Naive thymus-derived CD8-positive, alpha-beta T cell (primary cell): ENCODE measurements at places on chromosomes 1 and 21.

- no peak overlapping the region for H3K27ac ChIP-seq
- H3K4me3 ChIP-seq: no peak overlapping the region
- no peak for DNase-seq
- H3K27me3 ChIP-seq: no peaks in the 10 kb centered on the region
Observed at GRCh38 chr1:25255706-25256577, 8.7 kb upstream of the RSRP1 start.

- H3K27ac ChIP-seq: peak overlapping the region; percentile 71
- H3K4me3 ChIP-seq: no peak overlapping the region
- H3K27me3 ChIP-seq: no peaks in the 10 kb centered on the region
- H3K36me3 ChIP-seq: peaks cover 17% of the 10 kb centered on the region
Observed at GRCh38 chr1:11291049-11291448, 18.1 kb downstream of the UBIAD1 start.

DNA sequence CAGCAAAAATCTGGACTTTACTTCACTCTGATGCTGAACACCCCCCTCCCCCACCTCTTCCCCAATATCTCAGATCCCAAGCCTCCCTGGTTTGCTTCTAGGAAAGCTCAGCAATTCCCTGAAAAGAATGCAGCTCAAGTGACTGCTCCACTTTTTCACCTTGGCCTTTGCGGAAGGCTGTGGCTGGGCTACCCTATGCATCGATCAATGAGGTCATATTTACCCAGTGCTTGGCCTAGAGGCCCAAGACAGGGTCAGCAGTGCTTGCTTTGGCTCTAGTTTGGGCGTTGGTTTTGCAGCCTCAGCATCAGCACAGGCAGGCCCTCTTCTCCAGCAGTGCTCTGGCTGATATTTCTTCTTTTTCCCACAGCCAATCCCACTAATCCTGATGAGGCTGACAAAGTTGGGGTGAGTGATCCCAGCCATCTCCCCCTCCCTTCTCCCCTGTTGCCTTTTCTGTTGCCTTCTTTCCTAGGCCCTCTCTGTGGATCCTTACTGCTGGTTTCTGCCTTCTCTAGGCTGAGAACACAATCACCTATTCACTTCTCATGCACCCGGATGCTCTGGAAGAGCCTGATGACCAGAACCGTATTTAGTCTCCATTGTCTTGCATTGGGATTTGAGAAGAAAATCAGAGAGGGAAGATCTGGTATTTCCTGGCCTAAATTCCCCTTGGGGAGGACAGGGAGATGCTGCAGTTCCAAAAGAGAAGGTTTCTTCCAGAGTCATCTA is 14.2 kb downstream of the FCGR2B start:
- no peaks in the 10 kb centered on the region for H3K27me3 ChIP-seq
- no peaks in the 10 kb centered on the region for H3K4me1 ChIP-seq
- no peak overlapping the region for H3K4me3 ChIP-seq
- H3K27ac ChIP-seq: no peak overlapping the region
- no peak for DNase-seq
- no peaks in the 10 kb centered on the region for H3K36me3 ChIP-seq

DNA sequence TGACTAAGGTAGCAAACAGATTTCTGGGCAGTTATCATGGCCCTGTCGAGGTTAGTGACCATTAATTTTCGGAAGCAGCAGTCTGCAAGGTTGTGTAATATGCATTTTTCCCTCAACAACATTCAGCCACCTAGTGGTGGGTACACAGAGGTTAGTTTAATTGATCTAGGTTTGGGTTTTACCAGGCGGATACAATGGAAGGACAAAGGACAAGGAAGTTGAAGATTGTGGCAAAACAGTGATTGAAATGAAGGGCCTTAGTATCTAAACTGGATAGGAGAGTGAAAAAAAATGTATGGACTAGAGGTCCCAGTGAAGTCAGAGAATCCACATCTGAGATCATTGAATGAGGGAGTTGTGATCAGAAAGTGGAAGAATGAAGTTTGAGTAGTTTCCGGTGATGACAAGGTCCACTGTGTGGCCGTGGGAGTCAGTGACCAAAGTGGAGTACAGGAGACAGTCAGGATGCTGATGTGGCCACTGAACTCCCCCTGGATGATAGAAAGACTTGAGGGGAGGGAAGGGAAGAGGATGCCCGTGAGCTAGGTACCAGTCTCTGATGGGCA is 2.8 kb downstream of the ARMH1 start:
- no peaks in the 10 kb centered on the region for H3K36me3 ChIP-seq
- H3K27ac ChIP-seq: no peak overlapping the region
- peaks cover 7% of the 10 kb centered on the region for H3K4me1 ChIP-seq
- no peak overlapping the region for H3K4me3 ChIP-seq

DNA sequence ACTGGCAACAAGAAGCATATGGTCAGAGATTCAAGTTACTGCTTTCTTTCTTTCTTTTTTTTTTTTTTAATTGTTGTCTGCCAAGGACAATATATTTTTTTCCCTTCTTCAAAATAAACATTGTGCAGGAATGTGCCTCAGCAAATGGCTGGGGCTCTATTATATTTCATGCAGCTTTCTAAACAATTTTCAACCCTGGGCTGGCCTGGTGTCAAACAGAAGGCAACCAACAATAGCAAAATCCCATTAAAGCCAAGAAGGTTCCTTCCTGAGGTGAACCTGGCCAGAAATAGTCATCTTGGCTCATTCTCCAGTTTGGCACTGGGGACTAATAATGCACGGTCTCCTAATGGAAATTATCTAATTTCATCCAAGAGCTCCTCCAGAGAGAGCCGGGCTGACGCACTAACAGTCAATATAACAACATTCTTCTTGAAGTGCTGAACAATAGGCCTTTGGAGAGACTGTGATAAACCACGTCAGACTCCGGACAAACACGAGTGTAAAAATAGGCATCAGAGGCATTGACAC is 35.7 kb upstream of the HLX start:
- H3K27me3 ChIP-seq: peaks cover 29% of the 10 kb centered on the region
- no peak for DNase-seq
- H3K36me3 ChIP-seq: no peaks in the 10 kb centered on the region
- no peaks in the 10 kb centered on the region for H3K4me1 ChIP-seq

DNA sequence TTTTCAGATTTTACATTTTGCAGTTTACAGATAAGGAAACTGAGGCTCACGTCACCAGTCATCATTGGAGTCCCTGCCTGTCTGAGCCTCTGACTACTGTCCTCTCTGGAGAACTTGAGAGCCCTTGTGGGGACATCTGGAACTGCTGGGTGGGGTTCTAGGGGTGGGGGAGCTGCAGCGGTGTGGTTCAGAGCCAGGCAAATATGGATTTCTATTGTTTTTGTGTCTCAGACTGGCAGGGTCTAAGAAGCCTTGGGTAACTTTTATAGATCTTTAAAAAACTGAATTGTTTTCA is 46.9 kb downstream of the IER5 start:
- peaks cover 26% of the 10 kb centered on the region for H3K4me1 ChIP-seq
- H3K27ac ChIP-seq: no peak overlapping the region
- H3K36me3 ChIP-seq: no peaks in the 10 kb centered on the region
- peaks cover 7% of the 10 kb centered on the region for H3K27me3 ChIP-seq
- DNase-seq: no peak

GRCh38 chr1:181504399-181504842 is 21.1 kb downstream of the CACNA1E start:
- DNase-seq: no peak
- peaks cover 1% of the 10 kb centered on the region for H3K4me1 ChIP-seq
- no peak overlapping the region for H3K4me3 ChIP-seq
- H3K27ac ChIP-seq: peak overlapping the region; percentile 15
- no peaks in the 10 kb centered on the region for H3K36me3 ChIP-seq

DNA sequence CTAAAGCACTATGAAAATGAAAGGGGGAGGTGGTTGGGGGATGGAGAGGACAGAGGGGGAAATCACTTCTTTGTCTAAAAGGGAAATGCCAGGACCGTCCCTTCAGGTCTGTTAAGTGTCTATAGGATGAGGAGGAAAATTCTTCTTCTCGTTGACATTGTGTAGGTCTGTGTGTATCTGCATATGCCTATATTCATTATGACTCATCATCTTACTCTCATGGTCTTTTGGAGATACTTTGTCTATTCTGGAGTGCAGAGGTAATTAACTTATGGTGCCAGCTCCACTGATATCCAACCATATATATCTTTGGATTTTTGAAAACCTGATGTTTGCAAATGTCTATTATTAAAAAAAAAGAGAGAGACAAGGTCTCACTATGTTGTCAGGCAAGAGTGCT is 143.7 kb downstream of the PBX1 start:
- H3K27ac ChIP-seq: no peak overlapping the region
- DNase-seq: no peak
- H3K4me1 ChIP-seq: no peaks in the 10 kb centered on the region
- H3K4me3 ChIP-seq: no peak overlapping the region

DNA sequence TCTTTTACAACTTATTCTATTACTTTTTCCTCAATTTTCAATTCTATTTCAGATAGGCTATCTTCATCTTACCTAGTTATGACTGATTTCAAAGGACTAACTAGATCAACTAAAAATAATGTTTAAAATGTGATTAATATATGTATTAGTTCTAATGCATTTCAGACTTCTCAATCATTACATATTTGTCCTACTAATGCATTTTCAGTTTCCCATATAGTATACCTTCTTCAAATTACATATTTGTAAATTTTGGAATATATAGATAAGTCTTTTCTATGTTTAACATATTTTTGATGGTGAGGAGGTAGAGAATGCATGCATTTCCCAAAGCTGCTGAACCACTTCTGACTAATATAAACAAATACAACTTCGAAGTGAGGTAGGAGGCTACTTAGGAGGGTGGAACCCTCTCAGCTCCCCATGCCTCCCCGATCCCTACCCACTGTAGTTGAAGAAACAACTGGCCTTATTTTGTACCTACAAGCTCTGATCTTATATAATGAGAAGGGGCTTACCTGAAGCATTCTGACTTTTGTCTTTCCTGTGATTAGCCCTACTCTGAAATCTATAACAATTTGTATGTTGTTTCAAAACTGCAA is 1.7 kb downstream of the TRMT1L start:
- peaks cover 21% of the 10 kb centered on the region for H3K4me1 ChIP-seq
- H3K36me3 ChIP-seq: peaks cover 15% of the 10 kb centered on the region
- no peak for DNase-seq
- peak overlapping the region; percentile 98 for H3K27ac ChIP-seq
